ENCODE measurements at places on chromosomes 4 and X.

DNA sequence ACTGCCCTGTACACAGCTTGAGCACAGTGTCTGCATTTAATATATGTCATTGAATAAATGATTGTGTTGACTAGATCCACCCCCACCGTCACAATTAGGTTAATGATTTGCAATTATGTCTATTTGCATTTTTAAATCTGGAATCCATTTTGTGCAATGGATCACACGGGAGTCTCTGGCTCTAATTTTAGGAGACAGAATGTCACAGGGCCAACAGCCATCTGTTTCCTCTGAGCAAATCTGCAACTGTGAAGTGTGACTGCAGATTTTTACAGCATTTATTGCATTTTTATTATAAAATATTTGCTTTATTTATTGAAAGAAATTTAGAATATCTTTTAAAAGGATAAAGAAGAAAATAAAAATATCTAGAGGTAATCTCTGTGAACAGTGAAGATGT is 316.8 kb downstream of the HS3ST1 start:
- no peak for DNase-seq

- no peak for DNase-seq
Observed at GRCh38 chr4:150940123-150940522, 75.0 kb downstream of the LRBA start.

GRCh38 chrX:7318661-7319060 is 170.7 kb upstream of the PUDP start:
- DNase-seq, result no peak

- no peak for DNase-seq
Observed at GRCh38 chr4:128315756-128316520, 28.3 kb upstream of the PGRMC2 start.

- DNase-seq, result no peak
Observed at GRCh38 chr4:108839333-108839732, 76.5 kb upstream of the ETNPPL start.

DNA sequence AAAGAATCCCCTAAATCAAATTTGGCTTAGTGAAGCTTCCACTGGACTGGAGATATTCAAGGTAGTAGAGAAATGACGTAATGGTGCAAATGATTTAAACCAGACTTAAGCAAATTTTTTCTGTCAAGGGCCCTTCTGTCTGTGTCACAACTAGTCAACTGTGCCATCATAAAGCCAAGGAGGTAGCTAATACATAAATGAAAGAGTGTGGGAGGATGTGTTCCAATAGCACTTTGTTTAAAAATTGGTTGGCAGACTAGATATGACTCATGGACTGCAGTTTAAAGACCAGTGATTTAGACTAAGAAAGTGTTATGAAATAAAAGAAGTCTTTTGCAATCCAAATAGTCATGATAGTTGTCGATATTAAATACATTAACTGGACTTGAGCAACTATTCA is 24.3 kb upstream of the TEX13C start:
- no peak for DNase-seq

DNA sequence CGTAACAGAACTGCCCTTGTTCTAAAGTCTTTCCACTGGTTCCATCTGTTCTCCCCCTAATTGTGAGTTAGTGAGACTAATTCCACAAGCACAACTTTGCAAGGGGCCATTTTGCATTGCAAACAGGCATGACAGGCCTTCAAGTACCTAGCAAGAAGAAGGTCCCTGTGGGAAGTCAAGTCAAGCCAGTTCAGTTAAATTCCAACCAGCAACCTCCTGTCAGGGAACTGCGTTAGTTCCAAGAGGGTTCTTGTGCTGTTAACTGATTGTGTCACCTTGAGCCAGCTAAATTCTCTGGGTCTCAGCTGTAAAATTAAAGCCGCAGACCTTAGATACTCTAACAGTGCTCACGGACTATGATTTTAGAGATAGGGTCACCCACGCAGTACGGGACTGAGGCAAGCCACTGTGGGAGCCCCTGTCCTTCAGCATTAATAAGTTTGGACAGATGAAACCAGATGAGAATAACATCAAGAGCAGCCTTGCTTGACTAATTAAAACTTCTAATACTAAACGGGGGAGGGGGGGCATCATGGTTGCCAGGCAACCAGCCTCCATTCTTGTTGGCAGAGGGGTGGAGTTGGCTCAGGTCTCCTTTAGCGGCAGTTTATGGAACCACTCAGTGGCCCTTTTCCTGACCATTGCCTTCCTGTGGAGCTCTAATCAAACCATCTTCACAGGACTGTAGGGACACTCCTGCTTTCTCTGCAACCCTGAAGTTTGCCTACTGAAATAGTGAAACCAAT is 24.1 kb upstream of the TMEM150C start:
- DNase-seq, result no peak

DNA sequence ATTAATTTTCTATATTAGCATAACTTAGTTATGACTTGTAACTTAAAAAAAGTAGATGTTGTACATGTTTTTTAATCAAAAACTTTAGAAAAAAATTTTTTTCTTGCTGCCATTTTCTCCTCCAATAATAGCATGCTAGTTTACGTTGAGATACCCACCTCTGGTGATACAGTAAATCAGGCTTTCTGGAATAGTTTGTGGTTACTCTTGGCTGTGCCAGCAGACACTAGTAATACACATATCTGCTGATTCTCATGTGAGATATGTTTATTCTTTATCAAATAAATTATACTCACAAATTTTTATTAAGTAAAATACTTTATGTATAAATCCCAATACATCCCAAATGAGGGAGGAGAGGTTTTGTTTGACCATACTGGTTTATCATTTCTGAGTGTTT is 117.3 kb downstream of the KLHL8 start:
- no peak for DNase-seq

DNA sequence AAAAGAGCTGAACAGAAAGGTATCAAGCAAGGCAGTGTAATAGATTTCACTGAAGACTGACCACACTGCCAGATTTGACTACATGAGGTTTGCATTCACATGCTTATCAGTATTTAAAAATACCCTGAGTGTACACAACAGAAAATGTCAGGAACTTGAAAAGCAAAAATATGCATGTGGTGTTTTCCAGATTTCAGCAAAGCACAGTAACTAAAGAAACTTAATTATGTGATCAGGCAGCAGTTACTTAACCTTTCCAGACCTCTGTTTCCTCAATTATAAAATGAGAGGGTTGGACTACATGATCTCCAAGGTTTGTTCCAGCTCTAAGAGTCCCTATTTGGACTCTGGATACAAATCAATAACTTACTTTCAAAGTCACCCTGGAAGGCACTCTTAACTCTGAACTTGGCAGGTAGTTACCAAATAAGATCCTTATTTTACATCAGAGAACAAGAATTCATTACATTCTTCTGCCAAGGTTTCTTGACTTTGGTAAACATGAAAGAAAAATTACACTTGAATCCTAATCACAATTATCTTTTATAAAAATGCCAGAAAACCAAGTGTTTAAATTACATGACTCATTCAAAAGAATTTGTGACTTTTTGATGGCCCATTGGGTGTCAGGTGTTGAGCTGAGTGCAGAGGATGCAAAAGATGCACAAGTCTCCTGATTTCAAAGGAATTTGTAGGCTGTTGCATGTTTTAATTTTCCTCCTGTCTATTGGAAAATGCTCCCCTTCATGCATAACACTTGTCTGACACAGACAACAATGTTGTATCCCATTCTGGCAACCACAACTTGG is 241.6 kb downstream of the MGST2 start:
- DNase-seq, result no peak

- no peak for DNase-seq
Observed at GRCh38 chr4:180669680-180670079, 1573.5 kb upstream of the TENM3 start.

- DNase-seq, result no peak
Observed at GRCh38 chr4:168585168-168586091, 88.6 kb downstream of the PALLD start.

GRCh38 chrX:1336948-1337779 is 579 bp downstream of the IL3RA start:
- no peak for DNase-seq

- no peak for DNase-seq
Observed at GRCh38 chr4:152247271-152247975, 288.5 kb downstream of the FBXW7 start.

DNA sequence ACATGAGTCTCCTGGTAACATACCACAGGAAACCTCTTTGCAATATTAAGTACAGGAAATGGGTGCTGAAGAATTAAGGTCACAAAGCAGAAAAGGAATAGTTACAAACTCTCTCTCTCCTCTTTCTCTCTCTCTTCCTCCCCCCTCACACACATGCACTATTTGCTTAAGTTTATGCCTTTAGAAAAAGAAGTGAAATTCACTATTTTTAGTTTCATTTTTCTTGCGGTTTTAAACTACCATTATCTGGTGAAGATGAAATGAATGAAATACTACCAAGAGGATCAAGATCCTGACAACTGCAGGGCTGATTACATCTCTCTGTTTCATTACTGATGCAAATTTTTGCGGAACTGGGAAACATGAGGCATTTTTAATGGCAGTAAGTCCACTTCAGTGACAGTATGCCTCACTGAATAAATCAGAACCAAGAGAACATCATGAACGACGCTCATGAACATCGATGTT is 64.3 kb upstream of the FTHL17 start:
- DNase-seq, result no peak

- DNase-seq, result no peak
Observed at GRCh38 chrX:111687305-111687704, 6.3 kb downstream of the ALG13 start.

- DNase-seq, result no peak
Observed at GRCh38 chr4:72591547-72592454, 22.8 kb upstream of the ADAMTS3 start.

Data from activated T-helper 1 cell treated with Interleukin-2 at 50 U/mL for 16 hours (primary cell).